ENCODE measurements at places on chromosomes 12 and 14.

- no peak for DNase-seq
Observed at GRCh38 chr12:50162230-50162629, 4.9 kb downstream of the CERS5 start.

DNA sequence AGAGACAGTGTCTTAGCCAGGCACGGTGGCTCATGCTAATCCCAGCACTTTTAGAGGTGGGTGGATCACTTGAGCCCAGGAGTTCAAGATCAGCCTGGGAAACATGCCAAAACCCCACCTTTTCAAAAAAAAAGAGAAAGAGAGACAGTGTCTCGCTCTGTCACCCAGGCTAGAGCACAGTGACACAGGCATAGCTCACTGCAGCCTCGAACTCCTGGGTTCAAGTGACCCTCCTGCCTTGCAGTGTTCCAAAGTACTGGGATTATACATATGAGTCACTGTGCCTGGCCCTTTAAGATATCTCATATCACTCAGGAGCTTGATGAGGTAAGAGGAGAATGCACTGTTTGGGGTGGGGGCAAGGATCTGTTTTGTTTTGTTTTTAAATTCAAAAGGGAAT is 48.1 kb upstream of the LTBP2 start:
- no peak for DNase-seq

- DNase-seq, result no peak
Observed at GRCh38 chr14:55837467-55837866, 257.5 kb downstream of the KTN1 start.

DNA sequence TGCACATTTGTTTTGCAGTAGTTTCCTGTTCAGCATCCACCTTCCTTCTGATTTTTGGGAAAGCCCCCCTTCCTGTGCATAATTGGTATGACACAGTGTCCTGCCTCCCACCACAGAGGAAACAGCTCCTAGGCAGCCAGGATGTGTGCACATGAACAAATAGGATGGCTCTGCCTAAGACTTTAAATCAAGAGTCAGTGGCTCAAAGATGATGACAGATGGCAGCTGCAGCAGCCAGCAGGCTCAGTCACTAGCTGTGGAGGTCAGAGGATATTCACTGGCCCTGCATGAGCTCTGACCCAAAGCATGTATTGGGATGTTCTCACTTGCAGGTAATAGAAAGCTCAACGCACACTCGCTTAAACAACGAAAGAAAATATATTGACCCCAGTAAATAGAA is 90.3 kb downstream of the KCNK10 start:
- DNase-seq, result no peak

DNA sequence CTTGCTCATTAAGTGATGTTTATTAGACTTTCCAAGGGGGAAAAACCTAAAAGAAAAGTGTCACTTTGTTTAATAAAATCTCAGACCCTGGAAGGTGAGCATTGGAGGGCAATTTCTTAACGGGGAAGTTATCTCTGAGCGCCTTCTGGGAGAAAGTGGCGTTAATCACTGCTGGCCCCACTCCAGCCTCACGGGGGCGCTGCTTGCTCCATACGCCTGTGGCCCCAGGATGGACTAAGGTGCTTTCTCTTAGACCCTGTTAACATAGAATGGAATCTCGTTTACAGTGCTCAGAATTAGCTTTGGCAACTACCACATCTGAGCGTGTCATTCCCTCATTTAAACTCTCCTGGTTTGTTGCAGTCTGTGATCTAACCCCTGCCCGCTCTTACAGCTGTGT is 16.4 kb upstream of the PRIMA1 start:
- no peak for DNase-seq

DNA sequence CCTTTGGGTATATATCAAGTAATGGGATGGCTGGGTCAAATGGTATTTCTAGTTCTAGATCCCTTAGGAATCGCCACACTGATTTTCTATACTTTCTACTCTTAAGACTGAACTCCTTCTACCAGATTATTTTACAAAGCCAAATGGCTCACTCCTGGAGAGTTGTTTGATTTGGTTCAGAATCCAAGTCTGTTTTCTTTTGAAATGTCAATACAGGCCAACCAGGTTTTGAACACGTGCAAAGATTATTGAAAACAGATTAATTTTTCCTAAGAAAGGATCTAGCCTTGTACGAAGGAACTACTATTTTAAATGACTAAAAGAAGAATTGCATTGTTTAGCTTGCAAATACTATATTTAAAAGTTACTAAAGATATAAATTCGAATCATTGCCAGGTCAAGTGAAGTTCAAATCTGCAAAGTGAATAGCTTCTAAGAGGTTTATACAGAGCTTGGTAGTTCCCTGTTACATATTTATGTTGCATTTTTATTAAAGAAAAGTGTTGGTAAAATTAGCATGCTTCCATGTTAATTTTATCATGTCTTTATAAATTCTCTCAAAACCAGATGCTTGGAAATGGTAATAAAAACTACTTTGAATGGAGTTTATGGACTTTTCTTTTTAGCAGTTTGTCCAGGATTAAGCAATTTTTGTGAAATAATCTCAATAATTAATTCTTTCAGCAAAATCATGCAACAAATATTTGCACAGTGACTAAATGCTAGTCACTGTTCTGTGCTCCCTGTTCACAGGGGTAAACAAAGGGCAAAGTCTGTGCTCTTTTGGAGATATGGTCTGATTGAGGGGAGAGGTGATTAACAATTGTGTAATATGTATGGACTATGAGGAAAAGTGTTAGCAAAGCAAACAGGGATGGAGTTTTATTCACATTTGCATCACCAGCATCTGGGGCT is 38.9 kb downstream of the GPR65 start:
- DNase-seq, result no peak

DNA sequence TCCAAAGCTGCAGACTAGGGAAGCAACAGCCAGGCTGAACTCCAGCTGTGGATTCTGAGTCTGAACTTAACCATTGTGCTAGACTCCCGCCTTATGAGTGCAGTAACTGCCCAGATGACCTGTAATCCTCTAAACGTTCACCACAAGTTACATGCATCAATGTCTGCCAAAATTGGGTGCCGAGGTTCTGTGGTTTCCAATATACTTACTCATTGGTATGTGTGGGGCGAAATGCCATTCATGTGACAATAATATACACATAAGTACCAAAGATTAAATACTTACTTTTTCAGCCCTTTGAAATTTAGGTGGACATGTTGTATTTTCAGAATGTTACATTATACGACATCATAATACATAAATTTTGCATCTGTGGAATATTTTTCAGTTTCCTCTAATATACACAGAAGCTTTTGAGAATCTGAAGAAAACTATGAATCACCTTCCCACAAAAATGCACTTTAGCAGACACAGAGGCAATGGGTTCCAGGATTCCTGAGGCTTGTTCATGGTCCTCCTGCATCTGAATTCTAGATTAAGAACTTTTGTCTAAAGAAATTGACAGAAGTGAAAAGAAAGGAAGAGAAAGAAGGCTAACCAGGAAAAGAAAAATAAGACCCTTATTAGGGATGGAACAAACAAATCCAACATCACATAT is 31.7 kb downstream of the GRIP1 start:
- no peak for DNase-seq

DNA sequence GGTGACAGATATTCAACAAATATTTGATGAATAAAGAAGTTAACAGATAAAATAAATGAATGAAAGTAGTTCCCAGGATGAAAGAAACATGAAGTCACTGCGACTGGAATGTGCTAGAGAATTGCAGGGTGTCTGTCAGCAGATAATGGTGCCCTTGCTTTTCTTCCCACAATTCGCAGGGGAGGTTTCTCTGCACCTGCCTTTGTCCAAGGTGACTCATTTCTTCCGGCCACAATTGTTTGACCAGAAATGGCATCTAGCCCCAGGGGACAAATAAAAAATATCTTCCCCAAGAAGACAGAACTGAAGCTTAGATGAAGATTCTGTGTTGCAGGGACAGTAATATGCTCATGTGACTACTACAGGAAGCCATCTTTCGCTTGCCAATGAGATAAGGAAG is 316.1 kb upstream of the TBX3 start:
- peak; percentile 82 for DNase-seq

GRCh38 chr12:114823724-114824123 is 139.7 kb upstream of the TBX3 start:
- no peak for DNase-seq

- no peak for DNase-seq
Observed at GRCh38 chr12:88633312-88633711, 53.0 kb upstream of the KITLG start.

- no peak for DNase-seq
Observed at GRCh38 chr12:91769736-91770135, 375.9 kb downstream of the BTG1 start.

DNA sequence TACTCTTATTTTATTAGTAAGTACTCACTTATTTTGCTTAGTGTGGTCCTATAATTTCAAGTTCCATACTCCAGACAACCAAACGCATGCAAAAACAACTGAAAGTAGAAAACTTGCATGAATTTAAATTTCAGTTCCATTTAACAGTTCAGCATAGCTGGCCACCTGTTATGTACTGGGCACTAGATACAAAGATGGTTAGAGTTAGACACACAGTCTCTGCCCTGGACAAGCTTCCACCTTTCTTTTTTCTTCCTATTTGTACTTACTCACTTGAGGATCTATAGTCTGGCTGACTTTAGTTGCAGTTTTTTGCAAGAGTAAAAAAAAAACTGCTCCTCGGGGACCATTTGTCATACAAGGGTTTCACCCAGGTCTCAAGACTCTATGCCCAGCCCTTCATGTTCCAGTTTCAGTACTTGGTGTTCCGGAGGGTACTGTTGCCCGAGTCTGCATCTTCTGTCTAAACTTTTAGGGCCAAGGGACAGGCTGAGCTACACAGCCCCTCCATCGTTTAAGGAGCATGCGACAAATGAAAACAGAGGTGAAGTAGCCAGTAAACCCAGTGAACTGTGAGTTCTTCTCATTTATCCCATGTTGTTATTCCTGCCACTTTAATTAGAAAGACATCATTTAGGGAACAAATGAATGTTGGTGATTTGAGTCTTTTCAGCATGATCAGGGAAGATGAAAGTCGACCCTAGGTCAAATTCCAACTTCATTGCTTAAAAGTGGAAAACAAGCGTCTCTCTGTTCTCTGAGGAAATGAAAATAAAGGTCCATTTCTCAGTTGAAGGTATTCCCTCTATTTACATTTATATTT is 22.3 kb downstream of the RPGRIP1 start:
- DNase-seq, result no peak

DNA sequence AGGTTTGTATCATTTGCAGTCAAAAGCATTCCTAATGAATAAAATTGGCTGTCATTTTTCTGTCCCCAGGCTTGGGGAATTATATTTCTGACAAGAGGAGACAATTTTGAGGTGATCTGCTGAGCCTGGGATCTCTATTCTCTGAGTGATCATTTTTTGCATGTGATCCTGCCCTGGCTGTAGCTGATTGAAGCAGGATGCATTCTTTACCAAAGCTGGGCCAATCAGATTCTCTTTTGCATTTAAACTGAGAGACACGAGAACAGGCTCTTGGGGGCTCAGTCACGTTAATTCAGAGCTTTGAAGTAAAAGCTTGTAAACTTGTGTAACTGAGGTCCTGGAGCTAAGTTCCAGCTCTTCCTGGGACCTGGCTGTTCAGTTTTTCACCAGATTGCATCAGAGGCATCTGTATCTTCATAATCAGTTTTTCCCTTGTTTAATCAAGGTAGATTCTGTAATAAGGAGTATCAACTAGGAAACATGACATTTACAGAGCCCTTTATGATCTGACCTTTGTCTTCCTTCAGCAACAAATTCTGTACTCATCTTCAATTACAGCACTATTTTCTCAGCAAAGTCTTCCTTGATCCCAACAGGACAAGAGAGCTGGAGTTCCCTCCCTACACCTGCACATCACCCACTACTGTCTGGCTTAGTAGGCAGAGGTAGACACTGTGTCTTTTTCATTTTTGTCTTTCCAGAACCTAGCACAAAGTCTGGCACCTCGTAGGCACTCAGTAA is 35.0 kb upstream of the MANSC4 start:
- no peak for DNase-seq

DNA sequence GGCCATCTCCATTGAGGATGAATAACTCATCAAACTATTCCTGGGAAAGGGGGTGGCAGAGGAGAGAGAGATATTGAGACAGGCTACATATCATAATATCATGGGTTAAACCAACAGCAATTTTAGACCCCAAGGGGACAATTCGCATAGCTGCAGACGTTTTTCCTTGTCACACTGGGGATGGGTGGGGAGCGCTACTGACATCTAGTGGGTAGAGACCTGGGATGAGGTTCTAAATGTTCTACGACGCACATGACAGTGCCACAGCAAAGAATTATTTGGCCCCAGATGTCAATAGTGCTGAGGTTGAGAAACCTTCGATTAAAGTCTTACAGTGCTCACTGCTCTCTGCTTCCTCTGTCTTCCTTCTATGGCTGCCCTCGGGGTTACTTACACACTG is 425.6 kb downstream of the NRXN3 start:
- DNase-seq, result peak; percentile 5

DNA sequence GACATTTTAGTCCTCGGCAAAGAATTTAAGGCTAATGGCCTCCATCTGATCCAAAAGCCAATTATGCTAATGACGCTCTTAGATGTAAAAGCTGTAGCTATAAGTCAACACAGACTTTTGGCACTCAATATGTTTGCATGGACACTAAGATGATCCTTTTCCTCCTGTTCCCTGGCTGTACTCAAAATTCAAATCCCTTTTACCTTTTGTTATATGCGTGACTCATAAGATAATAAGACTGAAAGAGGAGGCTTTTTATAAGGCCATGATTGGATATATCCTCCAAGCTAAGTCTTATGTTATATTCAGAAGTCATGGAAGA is 89.8 kb downstream of the PDZRN4 start:
- DNase-seq, result no peak

DNA sequence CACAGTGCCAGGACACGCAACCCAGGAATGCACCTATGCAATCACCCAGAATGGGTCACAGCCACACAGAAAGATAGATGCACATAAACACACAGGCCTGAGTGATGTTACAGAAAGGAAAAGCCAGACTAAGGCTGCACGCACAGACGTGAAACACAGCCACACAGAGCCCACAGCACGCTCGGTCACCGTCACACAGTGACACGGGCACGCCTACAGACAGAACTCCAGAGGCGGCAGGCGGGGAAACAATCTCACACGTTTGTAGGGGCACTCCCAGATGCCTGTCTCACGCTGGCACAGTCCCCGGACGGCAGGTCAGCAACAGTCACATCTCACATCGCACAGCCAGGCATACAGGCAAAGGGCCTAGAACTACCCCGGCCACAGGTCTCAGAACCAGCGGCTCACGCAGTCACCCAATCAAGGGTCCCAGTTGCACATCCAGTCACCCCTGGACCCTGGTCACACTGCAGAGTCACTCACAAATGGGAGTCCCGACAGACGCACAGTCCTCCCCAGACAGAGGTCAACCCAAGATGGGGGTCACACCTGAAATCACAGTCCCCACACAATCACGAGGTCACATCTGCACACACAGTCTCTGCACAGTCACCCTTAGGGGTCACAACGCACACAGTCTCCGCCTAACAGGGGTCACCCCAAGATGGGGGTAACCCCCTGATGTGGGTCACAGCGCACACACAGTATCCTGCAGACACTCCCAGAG is 790 bp downstream of the SSH1 start:
- DNase-seq, result peak; percentile 73

DNA sequence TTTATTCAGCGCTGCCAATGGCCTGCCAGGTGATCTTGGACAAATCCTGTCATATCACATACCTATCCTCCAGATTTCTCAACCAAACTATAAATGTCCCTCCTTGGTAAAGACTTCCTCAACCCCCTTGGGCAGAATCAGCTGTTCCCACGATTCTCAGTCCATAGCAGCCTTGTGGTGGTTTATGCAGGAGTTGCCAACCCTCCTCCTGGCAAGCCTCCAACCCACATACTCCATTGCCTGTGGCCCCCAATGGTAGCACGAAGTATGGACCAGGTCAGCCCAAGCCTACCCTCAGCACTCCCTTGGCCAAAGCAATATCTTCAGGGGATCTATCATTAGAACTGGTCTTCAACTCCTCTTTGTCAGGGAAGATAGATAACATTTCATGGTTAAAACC is 27.0 kb downstream of the FBLN5 start:
- no peak for DNase-seq

All from A549 (cell line).